ENCODE measurements at places on chromosomes 3 and 15.

GRCh38 chr3:10408680-10409079 is 87.8 kb upstream of the SEC13 start:
- DNase-seq, result no peak

DNA sequence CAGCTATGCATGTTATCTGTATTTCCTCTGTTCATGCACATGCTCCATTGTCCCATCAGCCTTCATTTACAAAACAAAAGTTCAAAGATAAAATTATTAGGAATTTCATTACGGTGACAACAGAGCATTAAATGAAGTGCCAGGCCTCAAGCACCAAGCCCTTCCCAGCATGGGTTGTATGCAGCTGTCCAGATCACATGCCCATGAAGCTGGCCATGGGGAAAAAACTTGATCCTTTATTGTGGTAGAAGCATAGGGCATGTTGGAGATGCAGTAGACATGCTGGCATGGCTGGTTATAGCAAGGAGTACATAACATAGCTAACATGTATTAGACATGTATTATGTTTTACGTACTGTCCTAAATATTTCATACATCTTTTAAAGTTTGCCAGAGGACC is 4.1 kb upstream of the THRB start:
- DNase-seq, result no peak

DNA sequence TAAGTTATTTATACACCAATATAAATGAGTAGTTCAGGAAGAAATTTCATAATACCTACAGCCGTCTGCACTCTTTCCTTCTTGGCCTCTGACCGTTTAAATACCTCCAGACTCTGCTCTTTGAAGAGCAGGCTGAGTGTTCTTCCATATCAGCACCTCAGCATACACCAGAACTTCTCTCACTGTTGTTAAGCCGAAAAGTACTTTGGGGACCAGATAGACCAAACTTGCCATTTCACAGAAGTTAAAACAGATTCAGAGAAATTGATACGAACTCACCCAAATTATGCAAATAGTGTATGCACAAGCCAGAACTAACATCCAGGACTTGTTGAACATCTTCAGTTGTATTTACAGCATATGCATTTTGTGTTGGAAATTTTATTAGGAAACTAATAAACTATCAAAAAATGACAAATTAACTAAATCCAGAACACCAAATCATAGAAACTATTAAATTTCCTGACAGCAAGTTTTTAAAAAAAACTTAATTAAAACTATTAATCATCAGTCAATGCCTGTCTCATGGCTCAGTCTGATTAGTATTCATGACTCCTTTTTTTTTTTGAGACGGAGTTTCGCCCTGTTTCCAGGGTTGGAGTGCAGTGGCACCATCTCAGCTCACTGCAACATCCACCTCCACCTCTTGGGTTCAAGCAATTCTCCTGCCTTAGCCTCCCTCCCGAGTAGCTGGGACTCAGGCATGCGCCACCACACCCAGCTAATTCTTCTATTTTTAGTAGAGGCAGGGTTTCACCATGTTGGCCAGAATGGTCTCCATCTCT is 24.1 kb downstream of the CGGBP1 start:
- DNase-seq, result no peak

DNA sequence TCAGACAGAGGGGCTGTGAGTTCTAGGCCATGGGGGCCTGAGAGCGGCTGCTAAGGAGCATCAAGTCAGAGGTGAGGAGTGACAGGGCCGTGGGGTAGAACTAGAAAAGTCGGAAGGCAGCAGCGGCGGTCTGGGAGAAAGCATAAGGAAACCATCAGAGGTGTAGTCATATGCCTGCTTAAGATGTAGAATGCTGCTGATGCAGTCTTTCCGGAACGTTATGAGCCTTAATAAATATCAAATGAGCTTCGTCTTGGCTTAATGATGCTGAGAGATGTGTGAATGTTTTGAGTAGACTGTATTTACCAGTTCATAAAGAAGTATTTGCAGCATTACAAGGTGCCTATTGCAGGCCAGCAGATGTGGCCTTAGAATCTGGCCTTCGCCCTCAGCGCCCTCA is 15.2 kb downstream of the ATG7 start:
- no peak for DNase-seq

DNA sequence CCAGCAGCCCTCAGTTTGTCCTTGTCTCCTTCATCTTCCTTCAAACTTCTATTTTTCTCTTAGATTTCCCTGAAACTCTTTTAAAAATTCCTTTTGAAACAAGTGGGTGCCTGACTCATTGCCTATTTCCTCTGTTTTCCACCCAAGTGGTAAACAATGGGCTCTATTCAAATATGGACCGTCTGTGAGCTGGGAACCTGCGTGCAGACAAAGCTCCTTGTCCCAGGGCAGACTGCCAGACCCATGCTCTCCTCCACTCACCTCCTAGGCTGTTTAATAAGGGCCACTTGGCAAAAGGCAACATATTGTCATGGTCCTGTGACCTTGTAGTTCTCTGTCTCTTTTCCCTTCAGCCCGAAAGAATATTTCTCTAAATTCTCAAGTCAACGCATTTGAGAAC is 332.7 kb upstream of the THBS1 start:
- DNase-seq, result no peak

- DNase-seq, result peak; percentile 66
Measured at GRCh38 chr3:132253262-132253878, 63.8 kb upstream of the ACP3 start.

Measured in cardiac muscle cell (in vitro differentiated cells and primary cell).